ENCODE measurements at places on chromosomes 5 and 9.

DNA sequence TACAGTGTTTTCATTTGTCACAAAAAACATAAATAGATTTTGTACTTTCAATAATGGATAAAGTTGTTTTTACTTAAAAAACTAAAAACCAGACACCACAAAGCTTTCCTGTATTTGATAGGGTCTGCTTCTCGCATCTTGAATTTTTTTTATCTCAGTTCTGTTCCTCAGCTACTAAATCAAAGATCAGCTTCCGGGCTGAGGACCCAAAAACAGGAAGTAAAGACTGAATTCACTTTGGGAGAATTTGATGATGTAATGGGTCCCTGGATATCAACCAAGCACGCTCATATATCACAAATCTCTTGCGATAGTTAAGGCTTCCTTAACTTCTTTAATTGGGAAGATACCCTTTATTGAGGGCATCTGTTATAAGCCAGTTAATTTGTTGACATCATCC, 24.1 kb downstream of the ITK start:
- DNase-seq: no peak

DNA sequence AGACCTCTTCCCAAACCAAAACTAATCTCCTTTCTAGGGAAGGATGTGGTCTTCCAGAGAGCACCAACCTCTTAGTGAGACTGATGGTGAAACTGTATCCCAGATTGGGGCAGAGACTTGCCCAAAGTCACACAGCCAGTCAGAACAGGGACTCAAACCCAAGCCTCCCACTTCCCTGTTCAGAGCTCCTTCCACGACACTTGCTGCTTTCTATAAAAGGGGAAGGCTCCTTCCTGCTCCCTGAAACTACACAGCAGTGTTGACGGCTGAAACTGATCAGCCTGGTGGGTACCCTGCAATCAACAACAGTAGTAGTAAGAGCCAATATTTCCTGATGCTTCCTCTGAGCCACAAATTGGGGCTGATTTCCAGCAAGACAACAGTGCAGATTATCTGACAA, 1.5 kb downstream of the TOR2A start:
- DNase-seq: no peak

DNA sequence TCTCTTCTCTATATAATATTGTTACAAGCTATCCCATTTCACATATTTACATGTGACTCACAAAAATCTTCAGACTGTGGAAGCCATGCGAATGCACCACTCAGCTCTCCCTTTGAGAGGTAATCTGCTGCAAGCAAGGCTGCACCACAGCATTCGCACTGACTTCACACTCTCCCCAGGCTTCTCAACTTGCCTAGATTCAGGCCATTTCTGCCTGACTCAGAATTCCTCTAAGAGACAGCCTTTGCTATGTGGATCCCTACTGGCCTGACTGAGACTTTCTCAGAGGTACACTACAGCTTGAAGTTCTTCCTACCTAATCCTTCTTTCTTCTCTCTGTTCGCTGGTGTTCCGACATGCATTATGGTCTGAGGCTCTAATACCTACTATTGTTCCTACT, 21.1 kb upstream of the DMRTA1 start:
- DNase-seq: no peak

- no peak for DNase-seq
These were observed 45.7 kb downstream of the DPYSL3 start for GRCh38 chr5:147464211-147464610.

GRCh38 chr9:6681957-6682501, 36.5 kb upstream of the GLDC start:
- DNase-seq: peak; percentile 36

DNA sequence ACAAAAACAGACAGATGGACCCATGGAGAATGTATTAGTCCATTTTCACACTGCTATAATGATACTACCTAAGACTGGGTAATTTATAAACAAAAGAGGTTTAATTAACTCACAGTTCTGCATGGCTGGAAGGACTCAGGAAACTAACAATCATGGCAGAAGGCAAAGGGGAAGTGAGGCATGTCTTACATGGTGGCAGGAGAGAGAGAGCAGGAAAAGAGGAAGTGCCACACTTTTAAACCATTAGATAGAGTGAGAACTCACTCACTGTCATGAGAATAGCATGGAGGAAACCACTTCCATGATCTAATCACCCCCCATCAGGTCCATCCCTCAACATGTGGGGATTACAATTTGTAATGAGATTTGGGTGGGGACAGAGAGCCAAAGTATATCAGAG, 808.9 kb downstream of the CDH12 start:
- DNase-seq: no peak

DNA sequence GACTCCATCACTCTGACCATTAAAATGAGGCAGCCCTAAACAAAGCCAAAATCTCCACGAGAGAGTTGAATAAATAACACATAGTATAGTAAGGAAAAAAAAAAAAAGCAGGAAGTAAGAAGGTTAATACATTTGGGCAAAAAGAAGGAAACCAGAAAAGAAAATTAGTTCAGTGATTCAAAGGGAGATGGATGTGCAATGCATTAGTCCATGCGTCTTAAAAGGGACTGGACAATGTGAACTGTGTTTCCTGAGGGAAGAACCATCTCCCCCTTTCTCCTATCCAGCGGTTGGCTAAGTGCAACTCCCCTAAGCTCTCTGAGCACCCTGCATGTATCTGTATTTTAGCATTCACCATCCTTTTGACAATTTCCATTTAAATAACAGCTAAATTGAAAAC, 1.4 kb downstream of the ANKRA2 start:
- no peak for DNase-seq

DNA sequence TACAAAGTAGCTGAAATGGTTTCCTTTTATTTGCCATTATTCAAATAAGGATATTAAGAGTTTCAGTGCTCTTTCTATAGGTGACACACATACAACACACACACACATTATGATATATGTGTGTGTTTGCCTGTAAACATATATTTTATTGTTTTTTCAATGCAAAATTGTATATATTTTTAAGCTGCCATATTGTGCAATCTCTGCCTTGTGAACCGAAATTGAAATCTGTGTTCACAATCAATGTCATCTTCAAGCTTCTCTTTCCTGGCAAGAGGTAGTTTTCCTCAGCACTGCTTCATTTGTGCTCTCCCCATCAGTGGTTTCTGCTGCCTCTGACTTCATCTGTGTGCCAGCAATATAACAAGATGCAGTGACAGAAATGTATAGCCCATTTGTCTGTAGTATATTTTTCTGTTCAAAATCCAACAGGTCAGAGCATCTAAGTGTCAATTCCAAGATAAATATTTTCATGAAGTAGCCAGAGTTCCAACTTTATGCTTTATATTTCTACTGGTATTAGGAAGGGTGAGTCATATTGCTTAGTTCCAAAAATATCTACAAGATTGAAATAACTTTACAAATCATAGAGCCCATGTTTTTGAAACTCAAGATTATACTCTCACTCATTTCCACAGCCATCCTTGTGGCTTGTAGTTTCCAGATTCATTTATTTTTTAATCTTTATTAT, 1704.8 kb upstream of the CDH9 start:
- DNase-seq: no peak

GRCh38 chr5:139105621-139106071, 92.5 kb downstream of the SIL1 start:
- DNase-seq: no peak

DNA sequence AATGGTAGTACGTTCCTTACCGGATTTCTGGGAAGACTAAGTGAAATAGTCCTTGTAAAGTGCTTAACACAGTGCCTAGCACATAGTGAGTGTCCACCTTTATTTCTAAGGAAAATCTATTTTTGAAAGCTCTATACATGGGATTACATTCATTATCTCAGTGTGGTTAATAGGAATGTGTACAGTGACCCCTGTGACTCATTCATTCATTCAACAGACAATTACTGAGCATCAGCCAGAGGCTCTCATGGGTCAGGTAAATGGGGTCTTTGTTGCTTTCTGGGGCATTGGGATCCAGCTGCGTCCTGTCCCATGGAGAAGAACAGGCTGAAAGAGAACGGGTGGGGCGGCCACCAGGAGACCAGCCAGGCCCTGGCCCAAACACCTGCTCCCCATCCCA, 226.2 kb upstream of the TBC1D2 start:
- no peak for DNase-seq

DNA sequence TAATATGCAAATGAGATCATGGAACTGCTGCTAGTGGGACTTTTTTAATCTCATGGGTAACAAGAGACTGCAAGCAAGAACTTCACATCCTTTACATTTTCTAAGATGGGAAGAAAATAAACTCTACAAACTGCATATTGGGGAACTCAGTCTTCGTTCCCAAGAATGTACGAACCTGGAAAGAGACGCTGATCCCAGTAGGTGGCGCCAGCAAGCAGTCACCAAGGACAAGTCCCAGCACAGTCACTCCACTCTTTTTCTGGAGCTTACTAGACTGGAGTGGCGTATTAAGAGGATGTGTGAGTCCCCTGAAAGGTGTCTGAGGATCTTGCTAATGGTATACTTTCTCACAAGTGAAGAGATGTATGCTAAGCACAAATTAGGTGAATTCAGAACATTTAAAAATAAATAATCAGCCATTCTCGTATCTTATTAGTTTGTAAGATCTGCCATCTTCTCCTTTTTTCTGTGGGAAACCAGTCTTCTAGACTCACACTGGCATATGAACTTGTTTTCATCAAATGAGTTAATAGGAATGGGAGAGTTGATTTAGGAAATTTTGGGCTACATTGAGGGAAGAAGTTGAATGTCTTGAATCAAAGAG, 16.0 kb upstream of the PUM3 start:
- DNase-seq: peak; percentile 74

GRCh38 chr9:100131875-100132430, 32.9 kb downstream of the INVS start:
- no peak for DNase-seq

GRCh38 chr9:123346826-123347225, 9.2 kb upstream of the CRB2 start:
- DNase-seq: no peak

DNA sequence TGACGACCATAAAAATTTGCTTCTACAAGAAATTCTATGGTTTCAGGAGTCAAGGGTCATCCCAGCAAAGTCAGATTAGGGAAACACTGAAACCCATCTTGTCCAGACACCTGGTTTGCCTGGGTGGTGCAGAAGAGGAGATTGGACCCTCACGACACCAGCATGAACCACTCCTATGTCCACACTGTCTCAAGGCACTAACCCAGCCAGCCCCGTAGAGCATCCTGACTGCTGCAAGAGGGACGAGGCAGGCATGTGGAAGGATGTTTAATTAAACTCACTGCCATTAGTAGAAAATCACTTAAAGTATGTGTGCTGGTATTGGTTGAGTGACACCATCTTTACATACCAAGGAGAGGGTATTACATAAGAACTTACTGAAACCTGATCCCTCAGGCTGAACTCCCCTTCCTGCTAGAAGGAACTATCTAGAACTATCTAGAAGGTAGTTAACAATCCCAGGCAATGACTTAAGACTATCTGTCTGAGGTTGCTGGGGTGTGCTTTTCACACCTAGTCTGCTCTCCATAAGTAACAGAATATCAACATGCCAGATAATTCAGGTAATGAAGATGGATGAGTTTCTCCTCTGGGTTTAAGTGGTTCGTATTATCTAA, 93.6 kb downstream of the SEMA6A start:
- no peak for DNase-seq

DNA sequence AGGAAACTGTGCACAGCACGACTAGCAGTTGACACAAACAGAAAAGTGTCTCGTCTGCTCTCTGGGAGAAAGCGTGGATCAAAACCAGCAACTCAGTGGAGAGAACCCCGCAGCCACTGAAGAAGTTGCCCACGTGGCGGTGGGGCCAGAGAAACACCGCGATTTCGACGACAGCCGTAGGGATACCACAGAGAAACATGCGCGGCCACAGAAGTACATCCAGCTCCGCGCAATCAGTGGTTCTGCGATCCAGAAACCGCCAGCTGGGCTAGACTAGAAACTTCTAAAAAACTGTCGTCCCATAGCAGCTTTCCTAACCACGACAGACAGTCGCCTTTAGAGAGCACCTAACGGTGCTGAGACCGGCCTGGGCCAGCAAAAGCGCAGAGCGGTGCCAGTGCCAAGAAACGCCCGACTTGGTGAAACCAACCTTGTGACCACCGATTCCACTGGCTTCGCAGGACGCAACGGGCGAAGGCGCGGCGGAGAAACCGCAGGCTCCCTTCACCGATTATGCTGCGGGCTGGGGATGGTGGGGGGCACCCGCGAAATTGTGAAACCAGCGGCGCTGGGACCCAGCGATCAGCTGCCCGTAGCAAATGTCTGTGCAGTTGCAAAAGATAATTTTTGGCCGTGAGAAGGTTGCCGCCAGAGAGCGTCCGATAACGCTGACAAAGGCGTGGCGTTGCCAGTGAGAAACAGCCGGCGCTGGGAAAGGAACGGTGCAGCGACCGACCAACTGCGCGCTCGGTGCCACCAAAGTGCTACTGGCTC, 2.7 kb upstream of the ANXA2R start:
- peak; percentile 81 for DNase-seq

GRCh38 chr9:14713187-14713767, 9.3 kb downstream of the CER1 start:
- no peak for DNase-seq

DNA sequence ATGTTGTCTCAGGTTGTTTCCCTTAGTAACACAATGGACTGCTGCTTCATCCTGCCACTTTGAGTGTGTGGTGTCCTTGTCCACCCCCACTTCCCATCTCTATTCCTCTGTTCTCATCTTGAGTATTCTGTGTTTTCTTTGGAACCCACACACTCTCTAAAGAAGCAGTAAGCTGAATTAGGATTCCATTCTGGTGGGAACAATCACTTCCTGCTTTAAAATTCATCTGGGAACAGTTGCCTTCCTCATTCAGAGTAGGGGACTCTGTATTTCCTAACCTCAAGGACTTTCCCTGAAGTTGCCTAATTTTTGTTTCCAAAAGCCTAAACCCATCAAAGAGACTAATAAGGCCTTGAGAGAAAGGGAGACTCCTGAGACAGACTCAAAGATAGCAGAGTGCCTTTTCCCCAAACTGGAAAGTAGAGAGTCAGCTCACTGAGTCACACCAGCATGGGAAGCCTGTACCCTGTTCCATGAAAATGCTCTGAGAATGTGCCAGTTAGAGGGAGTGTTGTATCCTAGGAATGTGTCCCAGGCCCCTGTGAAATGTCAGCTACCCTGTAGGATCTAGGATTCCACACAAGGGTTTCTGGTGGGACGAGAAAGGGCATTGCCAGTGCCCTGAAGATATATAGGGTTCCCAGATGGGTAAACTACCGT, 63.6 kb downstream of the CCDC192 start:
- no peak for DNase-seq

- DNase-seq: no peak
These were observed 38.7 kb downstream of the SCAMP1 start for GRCh38 chr5:78399116-78399515.
